ENCODE measurements at places on chromosomes 4 and X. TPM values are rescaled to one million over a fixed set of nuclear protein-coding genes. Genes with fewer than 3 reads are reported as not detected.

The NAT8L gene
- 5.1 TPM for total RNA-seq

DNA sequence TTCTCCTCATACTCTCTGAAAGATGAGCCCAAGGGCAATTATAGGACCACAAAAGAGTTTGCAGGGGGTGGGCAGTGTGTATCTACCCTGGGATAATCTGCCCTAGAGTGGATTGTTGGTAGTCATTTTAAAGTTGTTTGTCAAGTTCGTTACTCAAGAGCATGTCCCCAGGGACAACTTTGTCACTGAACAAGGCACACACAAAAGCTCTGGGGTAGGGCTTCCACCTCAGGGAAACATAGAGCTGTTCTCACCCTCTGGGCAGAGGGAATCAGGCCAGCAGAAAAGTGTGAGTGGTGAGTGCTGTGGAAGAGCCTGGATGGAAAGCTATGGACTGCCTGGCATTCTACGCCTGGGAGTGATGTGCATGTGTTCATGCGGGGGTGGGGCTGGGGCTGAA is 23.3 kb upstream of the LEF1 start:
- no peak for DNase-seq

GRCh38 chr4:145482209-145483037 is 770 bp downstream of the SMAD1 start:
- DNase-seq = peak; percentile 73

The AMBN gene
- not detected for total RNA-seq

DNA sequence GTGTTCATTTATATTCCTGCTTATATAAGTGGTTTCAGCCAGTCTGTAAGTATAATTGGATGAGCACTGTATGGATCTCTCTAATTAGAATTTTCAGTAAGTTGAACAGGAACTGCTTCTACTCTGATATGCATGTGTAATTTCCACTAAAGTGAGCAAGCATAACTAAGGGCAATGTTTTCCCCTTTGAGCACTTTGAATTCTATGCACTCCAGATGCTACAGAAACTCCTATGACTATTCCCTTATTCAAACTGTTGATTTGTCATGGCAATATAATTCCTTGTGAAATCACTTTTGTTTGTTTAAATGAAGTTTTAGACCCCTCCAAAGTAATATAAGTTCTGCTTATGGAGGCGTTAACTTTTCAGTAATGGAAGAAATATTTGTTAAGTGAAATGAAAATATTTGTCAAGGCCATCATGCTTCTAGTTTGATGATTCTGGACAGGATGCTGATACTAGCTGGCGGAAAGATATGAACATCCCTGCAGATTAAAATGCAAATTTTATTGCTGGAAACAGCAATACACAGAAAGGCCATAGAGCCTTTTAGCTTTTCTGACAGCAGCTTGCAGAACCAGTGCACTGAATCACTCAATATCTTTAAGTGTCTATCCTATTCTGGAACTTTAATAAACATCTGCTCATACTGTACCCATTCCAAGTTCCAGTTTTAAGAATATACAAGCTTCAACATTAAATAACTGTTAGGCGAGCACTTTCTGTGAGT is 1460.8 kb downstream of the RAPGEF2 start:
- no peak for DNase-seq

GRCh38 chr4:123682931-123683330 is 286.3 kb downstream of the SPRY1 start:
- DNase-seq = no peak

- DNase-seq = no peak
Observed at GRCh38 chr4:183266371-183266770, 53.7 kb downstream of the CLDN22 start.

The GYPE gene
- total RNA-seq = not detected

DNA sequence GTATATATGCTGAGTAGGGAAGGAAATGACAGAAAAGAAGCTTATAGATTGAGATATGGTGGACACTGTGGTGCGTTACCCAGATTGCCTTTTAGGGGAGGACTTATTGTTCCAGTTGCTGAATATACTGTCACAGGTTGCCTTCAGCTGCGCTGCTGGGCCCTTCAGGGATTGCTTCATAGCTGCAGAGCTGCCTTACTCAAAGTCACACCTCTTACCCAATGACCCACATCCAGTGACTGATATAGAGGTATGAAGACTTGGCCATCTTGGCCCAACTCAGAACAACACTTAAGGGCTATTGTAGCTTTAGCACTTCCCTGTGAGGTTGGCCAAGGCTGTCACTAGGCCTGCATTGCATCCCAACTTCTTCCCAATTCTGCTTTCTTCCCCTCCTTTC is 63.4 kb upstream of the TMEM164 start:
- DNase-seq = no peak

GRCh38 chr4:155854582-155855226 is 11.4 kb downstream of the ASIC5 start:
- no peak for DNase-seq

DNA sequence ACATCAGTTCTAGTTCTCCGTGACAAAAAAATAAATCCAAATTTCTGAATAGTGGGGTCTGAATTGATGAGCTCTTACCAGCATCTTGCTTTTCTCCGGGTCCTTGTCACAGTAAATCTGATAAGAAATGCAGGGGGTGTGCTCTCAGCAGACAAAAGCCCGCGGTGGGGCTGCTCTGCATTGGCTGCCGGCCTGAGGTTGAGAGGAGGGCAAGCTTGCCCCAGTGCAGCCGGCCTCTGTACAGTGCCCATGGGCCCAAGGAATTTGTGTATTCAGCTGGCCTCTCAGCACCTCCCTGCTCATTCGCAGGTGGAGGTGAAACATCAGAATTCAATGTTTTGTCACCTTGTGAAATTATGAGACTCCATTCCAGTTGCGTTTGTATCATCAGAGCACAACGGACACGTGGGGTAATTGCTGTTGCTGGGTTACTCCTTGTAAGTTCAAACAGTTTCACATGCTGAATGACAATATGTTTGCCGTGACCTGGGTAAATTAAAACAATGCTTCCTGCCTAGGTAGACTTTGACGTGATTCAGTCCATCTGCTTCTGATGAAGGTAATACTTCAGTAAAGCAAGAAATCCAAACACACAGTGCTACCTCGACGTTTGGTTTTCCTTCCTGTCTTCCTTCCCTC is 596.4 kb downstream of the MID1IP1 start:
- no peak for DNase-seq

- no peak for DNase-seq
Observed at GRCh38 chr4:75878246-75878756, 24.0 kb downstream of the PPEF2 start.

The CACNA1F gene
- 0.04 TPM for total RNA-seq

DNA sequence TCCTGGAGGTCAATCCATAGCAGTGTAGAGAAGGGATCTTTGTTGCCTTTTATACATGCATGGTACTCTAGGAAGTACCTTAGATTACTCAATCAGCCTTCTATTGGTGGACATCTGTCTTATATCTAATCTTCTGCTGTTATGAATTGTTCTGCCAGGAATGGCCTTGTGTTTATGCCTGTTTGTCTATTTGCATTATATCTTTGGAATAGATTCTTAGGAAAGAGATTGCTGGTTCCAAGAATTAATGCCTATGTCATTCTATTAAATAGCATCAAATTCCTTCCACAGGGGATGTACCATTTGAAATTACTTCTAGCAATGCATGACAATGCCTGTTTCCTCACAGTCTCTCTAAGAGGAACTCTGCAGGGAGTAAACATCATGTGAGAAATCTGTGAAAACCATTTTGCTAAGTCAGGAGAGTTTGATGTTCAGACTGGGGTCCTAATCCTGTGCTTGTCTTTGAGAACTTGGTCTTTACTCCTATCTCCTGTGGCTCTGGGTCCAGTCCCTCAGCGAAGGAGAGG is 42.5 kb downstream of the BEX3 start:
- no peak for DNase-seq

The ENAM gene
- total RNA-seq = 4.2 TPM

The MAGEA8 gene
- total RNA-seq = not detected

- no peak for DNase-seq
Observed at GRCh38 chrX:526295-527224, 104.0 kb upstream of the SHOX start.

DNA sequence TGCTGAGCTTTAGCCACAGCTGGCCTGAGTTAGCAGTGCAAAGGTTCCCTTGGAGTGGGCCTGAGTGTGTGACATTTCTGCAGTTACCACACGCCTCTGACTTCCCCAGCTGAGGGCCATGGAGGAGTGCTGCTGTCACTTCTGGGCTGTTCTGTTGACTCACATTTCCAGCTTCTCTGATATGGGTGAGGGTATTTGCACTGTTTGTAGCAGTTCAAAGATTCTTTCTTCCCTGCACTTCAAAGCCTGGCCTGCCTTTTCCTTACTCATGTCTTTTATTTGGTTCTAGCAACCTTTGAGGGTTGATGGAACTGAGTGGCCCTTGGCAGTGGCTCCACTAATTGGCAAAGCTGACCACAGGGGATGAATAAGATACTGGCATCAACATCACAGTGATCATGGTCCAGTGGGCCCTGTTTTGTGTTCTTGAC is 26.4 kb upstream of the SCML1 start:
- no peak for DNase-seq

- no peak for DNase-seq
Observed at GRCh38 chr4:66572949-66573348, 902.7 kb upstream of the EPHA5 start.

The EVC2 gene
- total RNA-seq = 0.44 TPM

- no peak for DNase-seq
Observed at GRCh38 chrX:85108165-85108564, 104.5 kb downstream of the APOOL start.

The PLS3 gene
- total RNA-seq = 21.7 TPM

- no peak for DNase-seq
Observed at GRCh38 chrX:38079463-38079862, 73.1 kb downstream of the SYTL5 start.

- DNase-seq = peak; percentile 75
Observed at GRCh38 chrX:154486052-154486395, 391 bp downstream of the UBL4A start.

- no peak for DNase-seq
Observed at GRCh38 chr4:657338-657833, 16.7 kb downstream of the ATP5ME start.

GRCh38 chr4:154485127-154485773 is 6.3 kb downstream of the DCHS2 start:
- DNase-seq = no peak

The FREM3 gene
- total RNA-seq = not detected

The LPAR4 gene
- not detected for total RNA-seq

DNA sequence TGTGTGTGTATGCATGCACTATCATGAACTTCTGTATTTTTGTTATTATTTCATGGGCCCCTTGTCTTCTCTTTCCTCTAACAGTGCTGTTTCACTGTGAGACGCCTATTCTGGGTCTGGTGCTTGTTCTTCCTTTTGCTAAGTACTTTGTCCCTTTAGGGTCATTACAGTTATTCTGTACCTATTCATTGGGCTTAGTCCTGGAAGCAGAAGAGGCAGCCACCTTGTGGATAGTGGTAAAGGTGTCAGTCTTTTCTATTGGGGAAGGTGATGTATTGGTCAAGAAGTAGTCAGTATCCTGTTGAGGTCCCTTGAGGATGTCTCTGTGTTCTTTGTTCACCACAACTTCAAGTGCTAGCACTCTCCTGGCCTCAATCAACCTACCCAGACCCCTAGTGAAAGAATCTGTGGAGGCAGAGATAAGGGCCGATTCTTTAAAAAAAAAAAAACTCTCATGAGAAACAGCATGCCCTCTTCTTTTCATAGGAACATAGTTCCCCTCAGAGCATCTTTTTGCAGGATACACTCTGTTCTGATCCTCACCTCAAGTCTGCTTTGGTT is 593.8 kb downstream of the SPRY1 start:
- DNase-seq = no peak

DNA sequence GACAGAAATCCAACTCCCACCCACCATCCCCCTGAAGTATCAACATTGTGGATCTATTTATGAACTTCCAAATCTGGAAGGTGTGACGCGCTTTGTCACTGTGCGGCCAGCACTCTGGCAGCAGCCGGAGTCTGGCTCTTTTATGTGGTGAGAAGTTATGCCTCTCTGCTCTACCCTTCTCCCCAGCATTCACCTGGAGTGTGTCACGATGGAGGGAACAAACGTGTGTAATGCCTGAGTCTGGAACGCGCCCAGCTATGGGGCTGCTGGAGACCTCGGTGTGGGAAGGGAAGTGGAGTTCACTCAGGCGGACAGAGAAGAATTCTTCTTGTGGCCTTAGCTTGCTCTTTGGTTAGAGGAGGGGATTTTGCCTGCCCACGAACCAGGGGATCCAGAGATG is 222.1 kb upstream of the RPL34 start:
- DNase-seq = no peak

DNA sequence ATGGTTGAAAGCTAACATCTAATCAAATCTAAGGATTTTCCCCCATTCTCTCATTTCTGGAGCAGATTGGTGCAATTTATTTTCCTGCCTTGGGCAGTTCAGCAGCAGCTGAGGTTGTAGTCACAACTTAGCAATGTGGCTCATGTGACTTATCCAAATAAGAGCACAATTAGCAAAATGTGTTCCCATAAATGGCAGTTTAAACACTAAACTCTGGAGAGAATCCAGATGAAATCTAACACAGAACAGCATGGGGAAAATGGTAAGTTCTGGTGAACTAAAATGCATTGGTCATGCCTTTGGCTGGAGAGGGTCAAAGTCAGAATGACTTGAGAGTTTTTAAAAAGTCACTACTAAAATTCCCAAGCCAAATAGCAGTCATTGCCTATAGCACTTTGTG is 422.6 kb upstream of the DIPK2B start:
- DNase-seq = no peak

DNA sequence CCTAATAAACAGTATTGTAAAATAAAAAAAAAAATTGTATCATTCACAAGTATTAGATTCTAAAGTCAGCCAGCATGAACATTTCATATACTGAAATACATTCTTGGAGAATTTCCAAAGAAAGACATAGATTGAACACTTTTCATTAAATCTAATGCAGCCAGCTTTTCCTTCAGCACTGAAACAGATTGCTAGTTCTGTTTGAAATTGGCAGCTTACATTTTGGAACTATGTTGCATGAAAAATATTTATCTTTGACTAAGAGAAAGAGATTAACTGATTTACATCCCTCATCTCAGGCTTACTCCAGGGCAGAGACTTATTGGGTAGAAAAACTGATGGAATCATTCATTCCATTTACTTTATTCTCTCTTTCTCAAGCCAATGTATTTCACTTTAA is 272.7 kb downstream of the PDHA2 start:
- DNase-seq = no peak

DNA sequence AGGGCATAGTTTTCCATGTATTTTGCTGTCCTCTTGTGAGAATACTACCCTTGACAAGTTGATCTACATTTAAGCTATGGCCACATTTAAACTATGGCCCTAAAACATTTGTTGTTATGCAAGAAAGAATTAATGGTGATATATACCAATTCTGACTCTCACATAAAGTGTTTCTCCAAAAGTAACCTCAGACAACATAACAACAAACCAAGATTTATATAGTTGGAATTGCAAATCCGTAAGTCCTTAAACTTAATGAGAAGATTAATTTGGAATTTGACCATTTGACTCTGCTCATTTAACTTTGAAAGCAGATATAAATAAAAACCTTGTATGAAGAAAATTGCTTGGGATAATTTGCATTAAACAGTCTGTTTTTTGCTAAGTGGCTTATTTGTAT is 38.9 kb downstream of the RUFY3 start:
- DNase-seq = no peak

DNA sequence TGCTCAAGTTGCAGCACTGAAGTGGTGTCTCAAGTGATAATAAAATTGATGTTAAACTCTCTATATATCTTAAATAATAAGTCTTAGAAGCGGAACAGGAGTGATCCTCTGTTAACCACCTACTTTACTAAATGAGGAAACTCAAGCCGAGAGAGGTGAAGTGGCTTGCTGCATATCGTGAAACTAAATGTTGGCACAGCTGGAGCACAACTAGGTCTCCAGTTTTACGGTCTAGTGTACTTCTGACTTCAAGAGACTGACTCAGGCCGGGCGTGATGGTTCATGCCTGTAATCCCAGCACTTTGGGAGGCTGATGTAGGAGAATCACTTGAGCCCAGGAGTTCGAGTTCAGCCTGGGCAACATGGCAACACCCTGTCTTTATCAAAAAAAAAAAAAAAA is 35.5 kb upstream of the PLS3 start:
- DNase-seq = no peak
